SJCRH30 (cell line): ENCODE measurements at places on chromosomes 6 and 20.

DNA sequence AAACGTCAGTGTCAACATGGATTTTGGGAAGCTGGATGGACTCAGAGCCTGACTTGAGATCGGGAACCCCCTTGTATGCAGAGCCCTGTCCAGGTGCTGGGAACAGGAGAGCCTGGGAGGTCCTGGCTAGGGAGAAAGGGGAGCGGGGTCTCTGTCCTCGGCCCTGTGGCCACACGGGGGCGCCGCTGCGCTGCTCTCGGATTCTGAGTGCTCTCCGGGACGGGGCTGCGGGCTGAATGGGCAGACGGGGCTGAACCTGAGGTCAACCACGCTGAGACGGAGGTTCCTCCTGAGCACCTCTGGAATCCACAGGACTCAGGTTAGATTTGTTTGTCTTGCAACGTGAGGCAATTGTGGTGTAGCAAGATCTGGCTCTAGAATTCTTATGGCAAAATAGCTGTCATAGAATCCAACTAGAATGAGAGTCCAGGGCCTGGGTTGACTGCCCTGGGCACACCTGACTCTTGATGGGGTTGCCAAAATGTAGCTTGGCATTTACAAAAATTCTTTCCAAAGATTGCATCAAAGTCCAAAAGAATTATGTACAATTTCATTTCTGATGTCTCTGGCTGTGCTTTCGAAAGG lies 20.6 kb upstream of the HLA-F start:
- peak; percentile 77 for DNase-seq

- no peak for DNase-seq
Observed at GRCh38 chr6:75144386-75144785, 61.5 kb downstream of the COL12A1 start.

- no peak for DNase-seq
Observed at GRCh38 chr20:41080866-41081265, 52.2 kb downstream of the TOP1 start.

GRCh38 chr6:166301611-166302529 lies 6.3 kb downstream of the PRR18 start:
- no peak for DNase-seq

DNA sequence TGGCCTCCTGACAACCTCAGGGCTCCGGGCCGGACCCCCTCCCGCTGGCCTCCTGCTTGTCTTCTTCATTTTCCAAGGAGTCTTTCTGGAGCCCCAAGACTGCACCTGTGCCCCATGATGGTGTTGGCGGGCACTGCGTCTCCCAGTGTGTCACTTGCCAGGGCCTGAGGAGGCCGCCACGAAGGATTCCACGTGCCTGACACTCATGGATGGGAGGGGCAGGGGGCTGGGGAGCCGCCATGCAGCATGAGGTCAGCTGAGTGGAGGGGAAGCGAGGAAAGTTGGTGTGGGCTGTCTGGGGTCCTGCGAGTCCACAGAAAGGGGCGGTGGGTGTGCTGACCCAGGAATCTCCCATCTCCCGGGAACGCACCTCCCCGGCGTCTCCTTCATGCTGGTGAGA lies 165.7 kb downstream of the SMOC2 start:
- no peak for DNase-seq
